ENCODE measurements at places on chromosomes 7 and 10. TPM values are rescaled to one million over a fixed set of nuclear protein-coding genes. Genes with fewer than 3 reads are reported as not detected.

The C10orf62 gene
- not detected for polyA plus RNA-seq

The OR6V1 gene
- polyA plus RNA-seq = not detected

The TMEM178B gene
- 0.55 TPM for polyA plus RNA-seq

The ANKRD30A gene
- not detected for polyA plus RNA-seq

The ASAH2B gene
- 1.1 TPM for polyA plus RNA-seq

The CRHR2 gene
- polyA plus RNA-seq = not detected

The GIMAP1 gene
- polyA plus RNA-seq = 14.1 TPM

The CLCN1 gene
- polyA plus RNA-seq = 0.08 TPM

The DKK1 gene
- polyA plus RNA-seq = 4.9 TPM

The CHN2 gene
- 4.2 TPM for polyA plus RNA-seq
